ENCODE measurements at places on chromosomes 3 and 15. TPM values are rescaled to one million over a fixed set of nuclear protein-coding genes. Genes with fewer than 3 reads are reported as not detected.

ZNF385D gene
- total RNA-seq = 9.4 TPM

FES gene
- total RNA-seq = 19.8 TPM

CPB1 gene
- total RNA-seq = 2.1 TPM

CCNB2 gene
- 7.8 TPM for total RNA-seq

PP2D1 gene
- total RNA-seq = not detected

PRSS50 gene
- not detected for total RNA-seq

FAN1 gene
- 26.6 TPM for total RNA-seq

LEKR1 gene
- total RNA-seq = 0.52 TPM

GOLGA8Q gene
- 1.0 TPM for total RNA-seq

RASGRF1 gene
- total RNA-seq = not detected

MINDY2 gene
- total RNA-seq = 9.4 TPM

CNTN4 gene
- total RNA-seq = 11.0 TPM

ABHD17C gene
- total RNA-seq = 3.7 TPM

NEO1 gene
- total RNA-seq = 31.3 TPM

BCL2A1 gene
- total RNA-seq = 1.0 TPM

AHSG gene
- 0.52 TPM for total RNA-seq

CPLX3 gene
- not detected for total RNA-seq

GPR171 gene
- total RNA-seq = 1.6 TPM

ONECUT1 gene
- total RNA-seq = not detected

NCKIPSD gene
- 3.1 TPM for total RNA-seq
